ENCODE measurements at places on chromosomes 11 and 22. TPM values are rescaled to one million over a fixed set of nuclear protein-coding genes. Genes with fewer than 3 reads are reported as not detected.
A peak's percentile ranks its signal among the peaks of the same experiment; 100 is the strongest.

SLC5A1 gene
- not detected for total RNA-seq

- DNase-seq = no peak
Observed at GRCh38 chr22:46750863-46751443, 11.5 kb upstream of the TBC1D22A start.

- no peak for DNase-seq
Observed at GRCh38 chr11:29119116-29119515, 897.7 kb downstream of the KCNA4 start.

GRCh38 chr22:35539910-35540594 lies 579 bp upstream of the RASD2 start:
- DNase-seq = peak; percentile 46

GRCh38 chr11:10274726-10275125 lies 19.3 kb downstream of the SBF2 start:
- DNase-seq = no peak

DNA sequence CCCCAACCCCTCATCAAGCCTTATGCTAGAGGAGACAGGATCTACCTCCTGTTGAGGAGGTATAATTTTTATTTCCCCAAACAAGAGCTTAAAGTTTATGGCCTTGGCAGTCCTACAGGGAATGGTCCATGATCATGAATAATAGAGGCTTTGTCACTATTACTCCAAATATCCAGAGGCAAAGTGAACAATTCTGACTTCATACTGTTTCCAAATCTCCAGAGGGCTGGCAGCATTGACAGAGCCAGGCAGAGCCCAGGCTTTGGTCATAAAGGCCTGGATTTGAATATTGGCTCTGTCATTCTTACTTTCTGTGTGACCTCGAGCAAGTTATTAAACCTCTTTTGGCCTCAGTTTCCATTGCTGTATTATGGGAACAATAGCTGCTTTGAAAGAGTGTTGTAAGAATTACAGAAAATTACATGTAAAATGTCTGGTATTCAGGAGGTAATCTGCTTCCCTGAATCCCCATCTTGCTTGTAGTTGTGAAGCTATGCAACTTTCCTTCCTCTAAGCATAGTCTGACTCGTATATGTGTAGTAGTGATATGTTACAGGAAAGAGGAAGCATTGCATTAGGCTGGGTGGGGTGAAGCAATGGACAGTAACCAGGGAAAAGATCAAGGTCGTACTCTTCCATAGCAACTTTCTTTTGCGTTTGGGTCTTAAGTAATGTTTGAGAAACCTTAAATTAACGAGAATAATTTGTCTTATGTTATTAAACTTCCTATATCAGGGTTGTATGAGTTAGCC lies 88.8 kb downstream of the CD44 start:
- no peak for DNase-seq

DNA sequence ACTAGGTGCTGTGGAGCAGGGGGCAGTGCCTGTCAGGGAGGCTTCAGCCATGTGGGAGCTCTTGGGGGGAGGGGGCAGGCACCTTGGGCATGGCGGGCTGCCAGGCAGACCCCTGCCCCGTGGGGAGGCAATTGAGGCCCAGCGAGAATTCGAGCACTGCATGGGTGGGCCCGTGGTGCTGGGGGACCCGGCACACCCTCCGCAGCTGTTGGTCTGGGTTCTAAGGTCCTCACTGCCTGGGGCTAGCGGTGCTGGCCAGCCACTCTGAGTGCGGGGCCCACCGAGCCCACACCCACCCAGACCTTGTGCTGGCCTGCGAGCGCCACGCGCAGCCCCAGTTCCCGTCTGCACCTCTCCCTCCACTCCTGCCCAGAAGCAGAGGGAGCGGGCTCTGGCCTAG lies 835.5 kb upstream of the CNTN5 start:
- DNase-seq = no peak

DNA sequence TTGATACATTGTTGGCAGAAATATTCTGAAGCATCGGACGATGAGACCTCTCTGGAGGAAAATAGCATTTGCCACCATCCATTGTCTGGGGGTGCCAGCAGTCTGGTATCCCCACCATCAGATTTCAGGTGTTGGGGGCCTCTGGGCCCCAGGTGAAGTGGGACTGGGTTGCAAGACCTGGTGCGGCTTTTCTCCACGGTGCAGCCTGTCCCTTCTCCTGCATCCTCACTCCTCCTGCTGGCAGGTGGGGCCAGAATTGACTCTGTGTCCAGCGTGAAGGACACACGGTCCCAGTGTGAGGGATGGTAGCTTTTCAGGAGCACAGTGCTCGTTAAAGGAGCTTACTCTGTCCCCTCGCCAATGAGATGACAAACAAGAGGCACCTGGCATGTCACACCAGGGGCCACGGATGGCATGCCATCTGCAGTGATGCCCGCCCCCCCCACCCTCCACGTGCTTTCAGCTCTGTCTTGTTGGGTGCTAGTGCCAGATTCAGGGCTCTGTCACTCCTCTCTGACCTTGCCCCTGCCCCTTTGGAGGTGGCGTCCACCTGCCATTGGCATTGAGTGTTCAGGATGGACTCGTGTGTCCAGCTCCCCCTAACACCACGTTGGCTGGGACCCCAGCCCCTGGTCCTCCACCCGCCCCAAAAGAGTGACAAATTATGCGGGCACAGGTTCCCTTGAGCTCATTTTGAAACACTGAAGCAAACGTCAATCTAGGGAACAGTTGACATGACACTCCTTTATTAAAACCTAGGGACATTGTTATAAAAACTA lies 62.4 kb downstream of the PARVG start:
- no peak for DNase-seq
